ENCODE measurements at places on chromosomes 13 and 19.
A peak's percentile ranks its signal among the peaks of the same experiment; 100 is the strongest.

DNA sequence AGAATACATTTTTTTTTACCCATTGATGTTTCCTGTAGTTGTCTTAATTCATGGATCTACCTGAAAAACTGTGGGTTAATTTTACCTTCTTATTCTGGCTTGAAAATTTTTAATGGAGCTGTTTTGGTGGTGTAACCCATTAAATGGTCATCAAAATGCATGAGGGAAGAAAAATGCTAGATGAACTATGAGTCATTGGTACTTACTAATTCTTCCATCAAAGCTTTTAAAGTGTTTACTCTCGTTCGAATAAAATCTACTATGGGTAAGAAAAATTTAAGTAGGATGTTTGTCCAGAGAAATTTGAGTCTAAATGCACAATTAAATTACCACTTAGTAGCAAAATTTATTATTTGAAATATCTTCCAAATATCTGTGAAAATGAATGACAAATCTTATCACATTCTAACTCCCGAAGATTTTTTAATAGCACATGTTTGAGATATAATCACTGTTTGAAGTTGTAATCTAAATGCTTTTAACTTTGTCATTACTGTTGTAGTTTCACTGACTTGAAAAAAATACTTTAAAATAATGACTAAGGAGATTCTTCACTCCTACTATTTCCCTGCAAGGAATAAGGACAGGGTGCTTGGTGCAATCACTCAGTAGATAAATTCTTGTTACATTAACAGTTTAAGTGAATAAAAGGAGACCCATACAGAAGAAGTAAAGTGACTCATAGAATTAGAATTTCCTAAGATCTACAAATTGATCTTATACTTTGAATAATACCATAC is 437.7 kb downstream of the IRS2 start:
- DNase-seq = peak; percentile 62

DNA sequence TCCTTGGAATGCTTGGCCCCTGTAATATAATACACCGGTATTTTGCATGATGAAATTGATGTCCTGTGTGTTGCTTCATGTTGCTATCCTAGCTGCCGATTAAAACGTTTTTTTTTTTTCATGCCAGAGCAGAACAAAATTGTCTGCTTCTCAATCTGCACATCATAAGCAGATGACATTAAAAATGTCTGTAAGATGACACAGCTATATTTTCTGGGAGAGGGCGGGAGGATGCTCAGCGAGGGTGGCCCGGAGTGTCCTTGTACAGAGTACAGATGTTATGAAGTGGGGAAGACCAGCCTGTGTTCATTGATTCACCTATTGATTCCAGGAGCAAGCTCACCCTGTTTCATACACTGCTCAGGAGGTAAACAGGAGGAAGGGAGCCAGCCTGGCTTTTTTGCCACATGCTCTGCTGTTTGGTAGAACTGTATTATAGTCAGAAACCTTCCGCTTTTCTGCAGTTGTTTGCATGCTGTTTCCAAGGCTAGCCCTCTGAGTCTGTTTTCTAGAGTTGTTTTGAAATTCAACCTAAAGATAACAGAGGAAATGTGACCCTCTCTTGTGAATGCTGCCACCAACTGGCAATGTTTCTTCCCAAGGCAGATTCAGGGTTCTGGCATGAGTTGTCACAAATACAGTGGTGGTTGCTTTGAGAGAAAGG is 4.7 kb upstream of the IRS2 start:
- DNase-seq = peak; percentile 44

DNA sequence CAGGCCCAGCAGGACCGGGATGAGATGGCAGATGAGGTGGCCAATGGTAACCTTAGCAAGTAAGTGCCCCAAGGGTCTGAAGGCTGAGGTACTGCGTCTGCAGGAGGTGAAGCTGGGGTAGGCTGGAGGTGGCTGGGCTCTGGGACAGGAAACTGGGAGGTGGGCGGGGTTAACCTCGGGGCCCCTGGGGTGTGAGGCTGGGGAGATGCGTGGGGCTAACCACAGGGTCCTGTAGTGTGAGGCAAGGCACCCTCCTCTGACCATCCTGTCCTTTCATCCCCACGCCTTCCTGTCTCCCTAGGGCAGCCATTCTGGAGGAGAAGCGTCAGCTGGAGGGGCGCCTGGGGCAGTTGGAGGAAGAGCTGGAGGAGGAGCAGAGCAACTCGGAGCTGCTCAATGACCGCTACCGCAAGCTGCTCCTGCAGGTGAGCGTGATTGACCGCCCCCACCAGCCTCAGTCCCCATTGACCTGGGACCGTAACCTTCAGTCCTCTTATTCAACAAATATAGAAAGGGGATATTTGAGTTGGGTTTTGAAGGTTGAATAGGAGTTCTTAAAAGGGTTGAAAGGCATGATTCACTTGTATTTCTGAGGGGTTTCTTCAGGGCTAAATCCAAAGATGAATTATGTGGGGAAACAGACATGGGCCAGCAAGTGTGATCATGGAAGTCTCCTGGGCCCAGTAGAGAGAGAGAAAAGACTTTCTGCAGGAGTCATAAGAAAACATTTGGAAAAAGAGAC is 35.7 kb downstream of the KCNC3 start:
- DNase-seq = no peak

DNA sequence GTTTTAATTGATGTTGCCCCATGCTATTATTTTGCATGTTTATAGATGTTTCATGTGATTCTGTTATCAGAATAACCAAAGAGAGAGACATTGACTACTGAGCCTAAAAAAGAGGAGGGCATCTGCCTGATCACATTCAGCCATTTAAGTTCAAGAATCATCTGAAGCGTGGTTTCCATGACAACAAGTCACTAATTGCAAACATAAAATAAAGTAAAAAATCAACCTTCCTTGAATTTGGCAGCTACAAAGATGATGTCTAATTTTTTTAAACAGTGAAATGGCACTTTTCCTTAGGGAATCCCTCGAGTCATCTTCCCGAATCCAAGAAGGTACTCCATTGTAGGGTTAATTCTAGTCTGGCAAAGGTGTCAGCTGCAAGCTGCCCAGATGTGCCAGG is 884.2 kb downstream of the DIAPH3 start:
- no peak for DNase-seq

DNA sequence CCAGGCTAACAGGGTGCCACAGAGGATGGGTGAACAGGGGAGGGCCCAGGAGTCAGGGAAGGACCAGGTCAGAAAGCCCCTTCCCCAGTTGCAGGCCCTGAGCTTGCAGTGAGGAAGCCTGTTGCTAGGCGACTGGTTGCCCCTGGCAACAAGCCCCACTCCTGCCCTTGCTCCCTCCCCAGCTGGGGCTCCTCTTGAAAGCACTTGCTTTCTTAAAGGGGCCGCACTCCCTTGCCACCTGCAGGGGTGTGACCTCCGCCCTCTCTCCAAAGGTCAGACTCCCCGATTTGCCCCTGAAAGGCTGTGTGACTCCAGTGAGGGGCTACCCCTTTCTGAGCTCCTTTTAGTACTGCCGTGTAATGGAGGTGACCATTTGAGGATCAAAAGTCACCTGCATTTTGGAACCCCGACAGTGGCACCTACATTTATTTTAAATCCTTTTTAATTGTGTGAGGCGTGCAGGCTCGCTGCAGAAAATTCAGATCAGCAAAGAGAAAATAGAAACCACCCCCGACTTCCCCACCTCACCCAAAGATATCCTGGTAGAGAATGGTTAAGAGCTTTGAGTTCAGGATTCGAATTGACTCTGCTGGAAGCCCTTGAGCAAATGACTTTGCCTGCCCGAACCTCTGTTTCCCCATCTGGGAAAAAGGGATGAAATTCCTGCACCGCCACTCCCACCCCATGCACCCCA is 4.8 kb downstream of the FCHO1 start:
- peak; percentile 32 for DNase-seq

DNA sequence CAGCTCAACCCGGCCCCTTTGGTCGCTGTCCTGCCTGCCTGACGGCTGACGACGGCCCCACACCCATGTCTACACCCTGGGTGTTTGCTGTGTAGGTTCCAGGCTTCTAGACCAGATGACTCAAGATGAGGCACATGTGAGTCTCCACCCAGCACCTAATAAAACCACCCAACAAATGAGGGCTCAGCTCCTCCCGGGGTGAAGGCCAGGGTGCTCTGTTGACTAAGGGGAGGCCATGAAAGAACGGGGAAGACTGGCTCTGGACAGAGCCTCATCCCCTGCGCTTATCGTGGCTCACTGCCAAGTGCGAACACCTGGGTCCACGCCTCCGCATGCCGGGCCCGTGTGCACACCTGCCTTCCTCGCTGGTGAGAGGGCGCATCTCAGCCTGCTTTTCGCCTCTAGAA is 39.6 kb downstream of the COL4A2 start:
- DNase-seq = no peak

DNA sequence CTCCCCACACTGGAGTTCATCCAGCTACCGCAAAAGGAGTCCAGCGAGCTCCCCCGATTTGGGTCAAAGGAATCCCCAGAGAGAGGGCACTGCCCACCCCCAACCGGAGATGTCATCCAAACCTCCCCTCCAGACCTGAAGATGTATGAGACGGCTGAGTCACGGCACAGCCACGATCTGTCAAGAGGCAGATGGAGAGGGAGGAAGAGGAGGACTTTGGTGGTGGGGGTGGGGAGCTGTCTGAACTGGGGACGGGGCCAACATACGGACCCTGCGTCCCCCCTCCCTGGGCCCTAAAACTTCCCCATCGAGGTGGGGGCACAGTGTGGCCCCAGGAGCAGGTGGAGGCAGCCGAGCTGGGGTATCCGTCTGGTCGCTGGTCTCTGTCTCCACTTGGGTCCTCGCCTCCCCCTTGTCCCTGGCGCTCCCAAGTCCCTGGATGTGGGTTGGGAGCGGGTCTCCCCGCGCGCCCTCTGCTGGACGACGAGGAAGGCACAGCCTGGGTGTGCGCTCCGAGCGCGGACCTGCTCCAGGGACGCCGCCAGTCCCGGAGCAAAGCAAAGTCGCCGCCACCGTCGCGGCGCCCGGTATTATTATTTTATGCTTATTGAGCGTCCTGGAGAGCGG is 3.8 kb downstream of the PDE4A start:
- peak; percentile 71 for DNase-seq

GRCh38 chr13:105816994-105817393 is 718.5 kb downstream of the EFNB2 start:
- DNase-seq = no peak

GRCh38 chr13:38180670-38181069 is 169.0 kb upstream of the UFM1 start:
- DNase-seq = no peak

DNA sequence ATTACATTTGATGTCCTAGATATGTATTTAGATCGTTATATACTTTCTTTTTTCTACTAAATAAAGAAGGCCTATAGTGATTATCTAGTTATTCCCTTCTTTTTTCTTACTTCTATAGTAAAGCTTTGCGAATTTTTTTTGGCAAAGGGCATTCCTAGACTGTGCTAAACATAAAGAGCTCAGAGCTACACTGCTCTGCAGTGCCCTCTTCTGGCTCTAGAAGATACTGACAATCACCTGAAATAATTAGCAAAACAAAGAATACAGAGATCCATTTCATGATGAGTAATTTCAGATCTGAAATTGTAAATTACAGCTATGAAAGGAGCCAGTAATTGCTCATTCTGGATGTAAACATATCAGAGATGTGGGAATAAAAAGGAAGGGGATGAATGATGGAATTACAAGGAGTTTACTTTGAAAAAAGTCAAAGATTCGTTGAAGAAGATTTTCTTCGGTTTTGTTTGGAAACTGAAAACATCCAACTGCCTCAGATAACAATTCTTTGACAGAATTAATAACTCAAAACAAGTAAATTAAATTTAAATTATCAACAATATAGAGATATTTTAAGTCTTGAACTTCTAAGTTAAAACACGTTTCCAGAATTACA is 288.5 kb downstream of the NALCN start:
- peak; percentile 61 for DNase-seq

DNA sequence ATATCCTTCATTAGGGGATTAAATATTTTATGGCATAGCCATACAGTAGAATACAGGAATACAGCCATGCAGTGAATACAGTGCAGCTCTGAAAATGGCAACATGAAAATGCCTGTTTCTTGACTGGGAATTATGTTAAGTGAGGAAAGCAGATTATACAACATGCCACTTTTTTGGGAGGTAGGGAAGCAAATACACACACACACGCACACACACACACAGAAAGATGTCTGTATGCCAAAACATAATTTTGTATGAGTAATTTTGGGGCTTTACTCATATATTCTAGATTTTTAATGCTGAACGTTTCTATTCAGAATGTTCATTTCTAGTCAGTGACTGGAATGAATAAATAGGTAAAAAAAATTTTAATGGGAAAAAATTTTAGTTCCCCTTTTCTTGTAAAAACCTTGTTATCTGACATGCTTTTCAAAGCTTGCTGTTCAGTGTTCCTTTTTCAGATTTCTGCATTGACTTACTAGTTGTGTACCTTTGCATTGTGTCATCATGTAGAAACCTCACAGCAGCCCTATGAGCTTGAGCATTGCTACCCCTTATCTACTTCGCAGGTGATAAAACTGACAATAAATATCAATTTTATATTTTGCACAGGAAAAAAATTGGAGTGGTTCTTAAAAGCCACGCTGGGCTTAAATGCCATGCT is 7.8 kb downstream of the GPR183 start:
- no peak for DNase-seq

GRCh38 chr13:95367309-95367843 is 66.1 kb upstream of the ABCC4 start:
- peak; percentile 28 for DNase-seq

DNA sequence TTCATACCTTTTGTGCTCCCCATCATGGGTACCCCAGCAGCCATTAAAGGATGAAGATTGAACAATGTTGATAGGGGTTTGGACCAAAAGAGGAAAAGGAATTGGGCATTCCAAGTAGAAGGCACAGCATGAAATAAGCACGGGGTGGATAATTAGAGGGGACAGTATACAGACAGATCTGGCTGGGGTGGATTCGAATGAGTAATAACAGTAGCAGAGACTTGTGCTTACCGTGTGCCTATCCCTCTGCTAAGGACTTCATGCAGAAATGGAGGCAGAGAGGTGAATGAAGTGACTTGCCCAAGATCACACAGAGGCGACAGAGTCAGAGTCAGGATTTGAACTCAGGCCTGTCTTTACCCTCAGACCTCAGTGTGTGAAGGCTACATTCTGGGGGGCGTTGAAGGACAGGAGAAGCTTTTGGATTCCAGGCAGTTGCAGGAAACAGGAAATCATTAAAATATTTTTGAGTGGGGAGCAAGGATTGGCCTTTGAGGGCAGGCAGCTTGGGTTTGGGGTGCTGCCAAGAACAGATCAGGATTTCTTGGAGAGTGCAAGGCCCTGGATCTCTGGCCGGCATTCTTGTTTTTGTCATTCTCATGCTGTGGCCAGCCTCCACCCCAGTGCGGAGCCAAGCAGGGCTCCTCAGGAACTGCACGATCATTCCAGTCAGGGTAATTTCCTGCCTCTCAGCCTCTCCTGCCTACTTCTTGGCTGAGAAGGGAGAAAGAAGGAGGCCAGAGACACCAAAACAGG is 18.7 kb downstream of the PAF1 start:
- peak; percentile 95 for DNase-seq
